Testis (tissue), 5 donors: ENCODE measurements at places on chromosomes 12 and 14. TPM values are rescaled to one million over a fixed set of nuclear protein-coding genes. Genes with fewer than 3 reads are reported as not detected.

DNA sequence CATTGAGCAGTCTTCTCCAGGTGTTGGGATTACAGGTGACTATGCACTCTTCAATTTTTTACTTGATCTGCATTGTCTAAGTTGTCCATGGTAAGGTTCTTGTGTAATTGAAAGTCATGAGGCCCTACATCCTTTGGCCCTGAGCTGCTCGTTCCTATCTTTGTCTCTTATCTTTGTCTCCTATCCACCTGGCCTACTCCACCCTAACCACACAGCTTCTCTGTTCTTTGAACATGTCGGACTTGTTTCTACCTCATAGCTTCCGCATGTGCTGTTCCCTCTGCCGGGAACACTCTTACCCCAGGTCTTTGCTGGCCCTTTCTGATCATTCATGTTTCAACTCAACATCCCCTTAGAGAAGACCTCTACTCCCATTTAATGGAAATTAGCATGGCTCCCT lies 194.8 kb upstream of the TBX3 start:
- DNase-seq, result no peak

Gene TROAP
- 36.1 TPM for total RNA-seq

GRCh38 chr12:126389220-126389841 lies 1324.1 kb downstream of the AACS start:
- DNase-seq, result no peak

Gene ZDHHC22
- total RNA-seq, result 3.2 TPM

- no peak for DNase-seq
These were observed 12.2 kb downstream of the BRI3BP start for GRCh38 chr12:125005652-125006051.

GRCh38 chr12:11433664-11434063 lies 38.3 kb upstream of the PRB2 start:
- no peak for DNase-seq
